ENCODE measurements at places on chromosomes 7 and 10.

GRCh38 chr10:17961551-17962422 lies 10.1 kb downstream of the SLC39A12 start:
- peak; percentile 92 for ATAC-seq

DNA sequence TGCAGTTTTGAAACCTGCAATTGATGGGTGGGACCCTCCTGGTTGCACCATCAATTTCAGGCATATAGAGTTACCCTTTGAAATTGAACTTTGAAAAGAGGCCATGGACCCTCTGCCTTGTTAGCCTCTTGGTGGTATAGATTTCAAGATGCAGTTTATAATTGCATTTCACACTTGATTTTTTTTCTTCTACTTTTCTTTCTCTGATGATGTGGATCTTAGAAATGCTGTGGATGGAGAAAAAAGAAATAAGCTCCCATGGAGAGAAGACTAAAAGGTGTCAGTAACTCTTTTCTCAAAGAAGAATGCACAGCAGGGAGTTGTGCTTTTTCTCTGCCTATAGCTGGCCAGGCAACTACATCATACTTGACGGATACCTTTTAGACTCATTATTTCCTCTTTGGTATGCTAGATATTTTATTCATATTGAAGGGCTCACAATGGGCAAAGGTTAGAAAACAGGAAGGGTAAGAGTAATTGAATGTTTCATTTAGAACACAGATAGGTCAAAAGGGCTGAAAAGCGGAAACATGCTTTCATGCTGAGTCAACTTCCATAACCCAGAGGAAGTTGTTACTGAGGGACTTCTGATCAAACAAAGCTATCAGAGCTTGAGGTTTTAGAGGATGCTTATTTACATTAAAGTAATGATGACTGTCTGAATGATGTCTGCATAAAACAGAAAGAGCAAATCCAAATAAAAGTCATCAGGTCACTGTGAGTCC lies 773.2 kb upstream of the LRRN3 start:
- ATAC-seq: no peak

DNA sequence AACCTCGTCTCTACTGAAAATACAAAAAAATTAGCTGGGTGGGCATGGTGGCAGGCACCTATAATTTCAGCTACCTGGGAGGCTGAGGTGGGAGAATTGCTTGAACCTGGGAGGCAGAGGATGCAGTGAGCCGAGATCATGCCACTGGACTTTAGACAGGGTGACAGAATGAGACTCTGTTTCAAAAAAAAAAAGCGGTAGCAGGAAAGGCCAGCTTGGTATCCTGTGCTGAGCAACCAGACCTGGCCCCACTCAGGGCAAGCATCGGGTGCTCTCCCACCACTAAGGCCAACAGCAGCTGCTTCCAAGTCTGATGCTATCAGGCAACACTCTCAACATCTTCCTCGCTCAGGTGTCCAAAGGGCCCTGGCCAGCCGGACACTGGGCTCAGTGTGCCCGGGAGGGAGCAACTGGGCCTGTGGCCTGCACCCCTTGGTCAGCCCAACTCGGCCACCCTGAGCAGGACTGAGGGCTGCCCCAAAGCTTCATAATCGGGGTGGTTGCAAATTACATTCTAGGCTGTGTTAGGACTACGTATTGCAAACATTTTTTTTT lies 44.3 kb upstream of the MSMB start:
- no peak for ATAC-seq

- ATAC-seq: no peak
Observed at GRCh38 chr7:130090745-130091532, 20.6 kb downstream of the KLHDC10 start.

DNA sequence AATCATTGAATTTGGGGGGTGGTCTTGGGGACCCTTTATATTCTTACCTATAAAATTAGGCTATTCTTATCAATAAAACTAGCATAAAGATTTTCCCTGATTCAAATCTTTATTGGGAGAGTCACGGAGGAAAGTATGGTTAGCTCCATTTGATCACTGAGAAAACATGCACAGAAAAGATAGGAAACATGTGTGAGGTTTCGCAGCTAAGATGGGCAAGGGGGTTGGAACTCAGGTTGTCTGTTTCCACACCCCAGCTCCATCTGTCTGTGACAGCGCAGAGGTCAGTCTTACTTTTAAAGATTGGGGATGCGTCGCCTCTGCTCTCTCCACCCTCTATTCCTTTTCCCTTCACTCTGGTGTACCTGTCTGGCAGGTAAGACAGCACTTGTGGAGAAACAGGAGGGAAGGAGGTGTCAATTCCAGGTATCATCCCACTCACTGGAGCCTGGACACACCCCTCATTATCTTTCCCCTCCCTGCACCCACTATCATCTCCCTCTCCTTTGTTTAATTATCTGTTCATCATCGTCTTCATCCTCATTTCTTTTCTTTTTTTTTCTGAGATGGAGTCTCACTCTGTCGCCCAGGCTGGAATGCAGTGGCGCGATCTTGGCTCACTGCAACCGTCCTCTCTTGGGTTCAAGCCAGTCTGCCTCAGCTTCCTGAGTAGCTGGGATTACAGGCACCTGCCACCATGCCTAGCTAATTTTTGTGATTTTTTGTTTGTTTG lies 2.4 kb upstream of the DENND10 start:
- no peak for ATAC-seq

DNA sequence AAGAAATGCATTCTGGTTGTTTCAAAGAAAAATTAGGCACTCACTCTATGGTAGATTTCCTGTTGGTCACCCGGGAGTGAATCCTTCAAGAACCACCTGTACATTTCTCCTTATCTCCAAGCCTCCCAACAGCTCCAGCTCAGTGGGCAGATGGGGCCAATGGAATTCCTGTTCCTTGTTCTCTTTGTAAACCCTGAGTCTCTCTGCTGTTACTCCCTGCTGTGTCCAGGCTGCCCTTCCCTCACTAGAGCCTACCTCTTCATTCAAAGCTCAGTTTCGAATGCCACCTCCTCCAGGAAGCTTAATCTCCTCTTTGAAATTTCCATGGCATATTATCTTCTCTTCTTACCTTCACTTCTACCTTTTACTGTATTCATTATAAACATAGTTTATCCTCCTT lies 3.5 kb upstream of the BMPER start:
- ATAC-seq: no peak

DNA sequence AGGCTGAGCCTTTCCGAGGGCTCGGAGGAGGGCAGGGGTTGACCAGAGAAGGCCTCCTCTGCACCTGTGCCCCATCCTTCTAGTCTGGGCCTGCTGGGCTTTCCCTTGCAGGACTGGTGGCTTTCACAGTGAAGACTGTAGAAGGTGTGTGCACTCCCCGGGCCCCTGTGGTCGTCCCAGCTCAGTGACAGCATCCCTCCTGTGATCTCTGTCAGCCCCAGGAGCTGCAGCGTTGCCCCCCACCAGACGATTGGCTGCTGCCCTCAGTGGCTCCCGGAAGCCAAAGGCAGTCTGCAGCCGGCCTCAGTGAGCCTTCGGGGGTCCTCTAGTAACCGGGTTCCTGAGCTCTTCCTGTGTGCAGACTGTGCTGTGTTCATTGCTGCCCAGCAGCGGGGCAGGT lies 69.4 kb upstream of the EN2 start:
- ATAC-seq: no peak

- peak; percentile 77 for ATAC-seq
Observed at GRCh38 chr7:24756545-24757352, 515 bp downstream of the GSDME start.

DNA sequence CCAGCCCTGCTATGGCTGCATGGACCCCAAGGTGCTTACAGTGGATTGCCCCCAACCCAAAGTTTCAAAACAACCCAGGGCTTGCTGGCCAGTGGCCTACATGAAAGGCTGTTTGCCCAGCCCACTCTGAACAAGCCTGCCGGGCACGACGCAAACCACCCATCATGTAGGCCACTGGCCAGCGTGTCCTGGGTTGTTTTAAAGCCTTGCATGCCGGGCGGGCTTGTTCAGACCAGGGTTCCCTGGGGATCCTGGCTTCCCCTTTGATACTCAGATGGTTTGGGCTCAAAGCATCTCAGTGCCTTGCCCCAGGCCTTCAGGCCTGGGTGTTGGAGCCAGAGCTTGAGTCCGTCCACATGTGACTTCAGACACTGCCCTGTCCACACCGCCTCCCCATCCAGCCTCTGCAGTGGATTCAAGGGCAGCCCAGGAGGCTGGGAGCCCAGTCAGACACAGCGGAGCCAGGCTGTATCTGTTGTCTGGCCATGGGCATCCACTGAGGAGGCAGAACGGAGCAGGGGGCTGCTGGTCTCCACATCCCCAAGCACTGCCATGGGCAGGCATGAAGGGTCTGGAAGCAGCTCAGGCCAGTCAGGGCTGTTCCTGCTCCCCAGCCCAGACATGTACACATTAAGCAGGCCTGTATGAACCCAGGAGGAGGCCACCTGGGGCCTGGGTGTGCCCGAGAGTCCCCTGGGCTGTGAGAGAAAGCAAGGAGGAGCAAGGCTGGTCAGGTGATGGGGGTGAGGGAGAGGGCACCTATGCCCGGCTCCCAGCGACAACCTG lies 4.0 kb upstream of the ADIRF start:
- ATAC-seq: no peak

GRCh38 chr7:77382532-77382931 lies 33.6 kb downstream of the GSAP start:
- ATAC-seq: no peak

GRCh38 chr7:116779216-116779615 lies 83.2 kb upstream of the CAPZA2 start:
- ATAC-seq: no peak

DNA sequence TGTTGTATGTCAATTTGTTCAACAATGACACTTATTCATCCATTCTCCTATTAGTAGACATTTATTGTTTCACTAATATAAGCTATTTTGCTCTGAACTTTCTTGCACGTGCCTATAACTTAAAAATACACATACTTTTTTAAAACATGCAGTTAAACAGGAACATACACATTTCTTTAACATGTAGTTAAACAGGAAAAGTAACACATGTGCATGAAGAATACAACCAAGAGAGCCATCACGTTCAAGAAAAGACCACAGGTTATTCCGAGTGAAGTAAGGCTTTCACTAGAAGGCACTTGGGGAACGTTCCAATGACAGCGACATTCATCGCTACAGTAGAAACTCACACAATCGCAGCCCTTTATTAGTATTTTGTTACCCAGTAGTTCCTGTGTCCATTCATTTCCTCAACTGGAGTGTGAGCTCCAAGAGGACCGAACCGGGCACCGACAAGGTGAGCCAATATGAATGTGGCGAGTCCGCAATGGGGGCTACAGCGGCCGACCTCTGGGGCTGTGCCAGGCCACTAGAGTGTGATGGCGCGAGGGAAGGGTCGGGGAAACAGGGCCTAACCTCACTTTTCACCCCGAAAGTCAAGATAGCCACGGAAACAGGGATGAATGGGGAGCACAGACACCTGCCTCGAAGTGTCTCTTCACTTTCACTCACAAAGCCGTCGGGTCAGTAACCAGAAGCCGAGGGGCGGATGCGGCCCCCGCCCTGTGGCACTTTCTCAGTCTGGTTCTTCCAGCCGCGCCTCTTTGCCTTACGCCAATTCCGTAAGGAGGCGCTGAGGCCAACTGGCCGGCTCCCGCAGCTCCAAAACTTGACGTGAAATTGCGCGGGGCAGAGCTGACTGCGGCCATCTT lies 775 bp upstream of the SEPTIN7 start:
- ATAC-seq: peak; percentile 59

DNA sequence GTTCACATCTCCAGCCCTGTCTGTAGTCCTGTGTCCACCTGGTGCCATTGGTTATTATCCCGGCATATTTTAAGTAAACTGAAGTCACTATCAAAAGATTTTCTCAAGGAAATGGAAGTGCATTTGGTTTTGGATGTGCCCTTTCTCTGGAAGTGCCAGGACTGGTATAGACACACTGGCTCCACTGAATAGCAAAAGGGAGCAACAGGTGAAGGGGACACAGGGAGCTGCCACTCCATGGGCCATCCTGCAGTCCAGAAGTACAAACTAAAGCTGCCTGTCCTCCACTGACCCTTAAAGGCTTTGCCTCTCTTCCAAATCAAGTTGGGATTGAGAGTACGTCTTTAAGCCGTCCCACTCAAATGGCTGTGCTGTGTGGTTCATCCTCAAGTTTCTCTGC lies 62.7 kb downstream of the NOC3L start:
- ATAC-seq: no peak

DNA sequence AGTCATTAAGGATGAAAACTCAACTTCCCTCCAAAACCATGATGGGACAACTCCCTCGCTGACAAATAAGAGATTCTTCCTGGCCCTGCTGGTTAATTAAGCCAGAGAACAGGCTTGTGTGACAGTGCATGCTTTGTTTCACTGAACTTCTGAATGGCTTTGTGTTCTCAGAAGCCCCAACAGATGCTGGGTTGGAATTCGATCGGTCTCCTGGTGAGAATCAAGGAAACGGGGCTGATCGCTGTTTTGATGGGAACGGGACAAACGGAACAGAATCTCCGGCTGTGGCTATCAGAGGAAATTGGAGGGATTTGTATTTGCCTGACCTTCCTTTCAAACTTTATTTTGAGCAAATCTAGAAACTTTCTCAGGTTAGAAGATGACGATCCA lies 145.0 kb downstream of the RNF216 start:
- ATAC-seq: no peak

DNA sequence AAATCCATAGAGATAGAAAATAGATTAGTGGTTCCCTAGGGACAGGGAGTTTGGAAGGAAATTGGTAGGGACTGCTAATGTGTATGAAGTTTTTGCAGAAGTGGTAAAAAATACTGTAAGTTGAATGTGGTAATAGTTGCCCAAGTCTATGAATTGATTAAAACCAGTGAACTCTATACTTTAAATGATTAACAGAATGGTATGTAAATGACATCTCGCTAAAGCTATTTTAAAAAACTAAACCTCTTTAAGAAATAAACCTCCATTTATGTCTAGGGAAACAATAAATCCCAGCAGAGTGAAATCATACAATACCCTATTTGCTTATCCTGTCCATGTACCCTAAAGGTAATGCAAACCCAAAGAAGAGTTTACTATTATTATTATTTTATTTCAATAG lies 61.4 kb downstream of the IPMK start:
- no peak for ATAC-seq

DNA sequence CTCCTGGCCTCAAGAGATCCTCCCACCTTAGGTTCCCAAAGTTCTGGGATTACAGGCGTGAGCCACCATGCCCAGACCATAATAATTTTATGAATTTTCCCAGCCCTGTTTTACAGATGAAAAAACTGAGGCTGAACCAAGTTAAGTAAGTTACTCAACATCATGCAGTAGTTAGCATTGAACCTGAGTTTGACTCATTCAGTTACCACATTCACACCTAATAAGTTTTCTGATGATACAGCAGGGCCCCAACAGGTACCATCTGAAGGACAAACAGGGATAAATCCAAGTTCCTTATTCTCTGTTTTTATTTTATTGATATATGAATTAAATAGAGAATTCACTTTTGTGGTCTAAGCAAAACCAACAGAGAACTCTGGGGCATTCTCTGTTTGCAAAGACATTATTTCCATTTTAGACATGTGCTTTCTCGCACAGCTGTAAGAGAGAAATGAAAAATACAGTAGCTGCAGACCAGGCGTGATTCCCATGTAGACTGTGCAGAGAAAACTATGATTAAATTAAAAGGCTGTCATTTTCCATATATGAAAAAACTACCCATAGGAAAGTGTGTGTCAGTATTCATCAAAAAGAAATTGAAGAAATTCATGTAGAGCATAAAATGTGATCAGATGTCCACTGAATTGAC lies 26.6 kb downstream of the APBB1IP start:
- ATAC-seq: no peak

GRCh38 chr7:102279537-102280400 lies 6.9 kb upstream of the SH2B2 start:
- peak; percentile 97 for ATAC-seq

GRCh38 chr7:38373155-38373554 lies 99.7 kb upstream of the TARP start:
- ATAC-seq: no peak

- ATAC-seq: no peak
Observed at GRCh38 chr7:153576096-153576495, 476.1 kb upstream of the DPP6 start.

All from motor neuron (in vitro differentiated cells).